ENCODE measurements at places on chromosomes 3 and 15. TPM values are rescaled to one million over a fixed set of nuclear protein-coding genes. Genes with fewer than 3 reads are reported as not detected.

The CA12 gene
- 0.74 TPM for total RNA-seq

GRCh38 chr15:68641376-68641775 is 62.6 kb downstream of the CORO2B start:
- H3K4me3 ChIP-seq = no peak overlapping the region
- H3K27ac ChIP-seq = no peak overlapping the region
- no peaks in the 10 kb centered on the region for H3K36me3 ChIP-seq
- no peaks in the 10 kb centered on the region for H3K27me3 ChIP-seq
- H3K4me1 ChIP-seq = no peaks in the 10 kb centered on the region

The TF gene
- 9.5 TPM for total RNA-seq

The PLA1A gene
- not detected for total RNA-seq

The ITGA11 gene
- total RNA-seq = 0.28 TPM

DNA sequence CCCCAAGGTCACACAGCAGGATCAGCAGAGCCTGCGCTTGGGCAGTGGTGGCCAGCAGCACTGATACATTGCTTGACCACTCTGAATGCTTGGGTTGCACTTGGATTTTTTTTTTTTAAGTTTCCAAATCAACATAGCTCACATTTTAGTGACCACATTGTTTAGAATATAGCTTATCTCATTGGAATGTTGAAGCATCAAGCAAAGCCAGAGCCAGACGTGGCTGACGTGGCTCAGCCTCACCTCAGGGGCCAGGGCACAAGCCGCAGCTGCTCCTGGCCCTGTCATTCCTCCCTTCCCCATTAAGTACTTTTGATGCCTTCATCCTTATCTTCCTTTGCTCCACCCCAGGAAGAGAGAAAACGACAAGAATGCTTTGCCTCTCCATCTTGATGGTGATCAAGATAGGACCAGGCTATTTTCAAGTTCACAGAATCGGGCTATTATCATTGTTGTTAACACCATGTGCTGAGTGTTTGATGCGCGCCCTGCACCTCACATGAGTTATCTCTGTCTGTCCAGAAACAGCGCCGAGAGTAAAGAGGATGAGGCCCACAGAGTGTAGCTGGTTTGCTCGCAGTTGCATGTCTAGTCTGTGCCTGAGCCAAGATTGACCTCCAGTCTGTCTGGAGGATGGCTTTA is 75.8 kb downstream of the AAGAB start:
- H3K27me3 ChIP-seq = no peaks in the 10 kb centered on the region
- H3K36me3 ChIP-seq = peaks cover 40% of the 10 kb centered on the region
- H3K4me1 ChIP-seq = peaks cover 93% of the 10 kb centered on the region
- no peak overlapping the region for H3K4me3 ChIP-seq
- H3K27ac ChIP-seq = peak overlapping the region; percentile 94

The HTR3E gene
- total RNA-seq = not detected
